Esophagus squamous epithelium (tissue), 5 donors: ENCODE measurements at places on chromosomes 13 and 19.

GRCh38 chr13:104553186-104553585 is 1487.0 kb upstream of the SLC10A2 start:
- no peak for DNase-seq

GRCh38 chr13:47503475-47503874 is 497.6 kb downstream of the SUCLA2 start:
- no peak for DNase-seq

DNA sequence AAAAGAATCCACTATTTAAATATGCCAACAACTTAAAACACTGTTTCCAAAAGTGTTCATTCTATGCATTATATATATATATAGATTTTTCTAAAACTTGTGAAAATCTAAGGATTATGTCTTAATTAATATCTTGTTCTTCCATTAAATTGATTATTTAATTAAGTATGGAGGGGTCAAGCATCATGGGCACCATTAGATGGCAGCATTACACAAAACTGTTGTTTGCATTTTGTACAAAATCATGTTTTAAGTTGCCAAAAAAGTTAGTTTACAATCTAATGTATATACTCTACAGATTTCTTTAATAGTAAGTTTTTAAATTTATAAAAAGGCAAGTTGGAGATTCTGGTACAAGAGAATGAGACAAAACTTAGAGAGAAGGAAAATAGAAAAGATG is 213.2 kb upstream of the EDNRB start:
- DNase-seq, result no peak

DNA sequence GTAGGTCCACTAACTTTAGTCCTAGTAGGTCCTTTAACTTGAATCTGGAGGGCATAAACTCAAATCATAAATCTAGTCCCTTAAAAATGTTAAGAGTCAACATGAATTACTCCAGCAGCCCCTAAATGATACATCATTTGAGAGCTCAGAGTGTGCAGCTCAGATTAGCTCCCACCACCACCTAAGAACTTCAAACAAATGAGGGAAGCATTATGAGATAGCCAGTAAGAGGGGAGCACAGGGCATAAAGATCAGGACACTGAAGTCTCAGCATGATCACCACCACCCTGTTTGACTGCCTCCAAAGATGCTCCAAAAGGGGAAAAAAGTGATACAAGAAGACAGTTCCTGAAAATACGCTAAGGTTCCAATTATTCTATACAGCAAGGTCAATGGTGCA is 5.7 kb downstream of the PROSER1 start:
- DNase-seq, result no peak

DNA sequence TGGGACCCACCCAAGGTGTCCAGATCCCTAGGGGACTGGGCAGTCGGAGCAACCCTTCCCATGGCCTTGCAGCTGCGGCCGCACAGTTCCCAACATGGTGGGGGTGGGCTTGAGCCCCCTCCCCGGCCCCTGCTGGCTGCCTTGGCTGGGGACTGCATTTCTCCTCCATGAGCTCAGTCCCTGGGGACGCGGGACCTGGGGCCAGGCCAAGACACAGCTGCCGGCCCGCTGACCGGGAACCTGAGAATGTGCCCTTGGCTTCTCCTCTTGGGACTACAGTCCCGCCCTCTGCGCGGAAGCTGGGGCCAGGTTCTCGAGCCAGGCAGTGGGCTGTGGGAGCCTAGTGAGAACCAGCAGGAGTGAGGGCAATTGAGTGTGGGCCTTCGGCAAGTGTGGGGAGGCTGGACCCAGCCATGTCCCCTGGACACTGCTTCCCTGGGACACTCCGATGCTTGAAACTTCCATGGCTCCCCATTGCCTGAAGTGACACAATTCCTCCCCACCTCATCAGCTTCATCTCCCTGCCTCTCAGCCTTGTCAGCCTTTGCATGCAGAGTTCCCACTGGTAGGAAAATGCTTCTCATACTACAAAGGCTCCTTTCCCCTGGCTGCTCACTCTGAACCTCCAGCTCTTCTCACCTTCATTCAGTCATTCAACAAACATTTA is 13.1 kb upstream of the NOTCH3 start:
- DNase-seq, result no peak

- no peak for DNase-seq
These were observed 63.3 kb downstream of the DHRS12 start for GRCh38 chr13:51740698-51741097.

- no peak for DNase-seq
These were observed 101.3 kb downstream of the B3GLCT start for GRCh38 chr13:31301119-31301518.

DNA sequence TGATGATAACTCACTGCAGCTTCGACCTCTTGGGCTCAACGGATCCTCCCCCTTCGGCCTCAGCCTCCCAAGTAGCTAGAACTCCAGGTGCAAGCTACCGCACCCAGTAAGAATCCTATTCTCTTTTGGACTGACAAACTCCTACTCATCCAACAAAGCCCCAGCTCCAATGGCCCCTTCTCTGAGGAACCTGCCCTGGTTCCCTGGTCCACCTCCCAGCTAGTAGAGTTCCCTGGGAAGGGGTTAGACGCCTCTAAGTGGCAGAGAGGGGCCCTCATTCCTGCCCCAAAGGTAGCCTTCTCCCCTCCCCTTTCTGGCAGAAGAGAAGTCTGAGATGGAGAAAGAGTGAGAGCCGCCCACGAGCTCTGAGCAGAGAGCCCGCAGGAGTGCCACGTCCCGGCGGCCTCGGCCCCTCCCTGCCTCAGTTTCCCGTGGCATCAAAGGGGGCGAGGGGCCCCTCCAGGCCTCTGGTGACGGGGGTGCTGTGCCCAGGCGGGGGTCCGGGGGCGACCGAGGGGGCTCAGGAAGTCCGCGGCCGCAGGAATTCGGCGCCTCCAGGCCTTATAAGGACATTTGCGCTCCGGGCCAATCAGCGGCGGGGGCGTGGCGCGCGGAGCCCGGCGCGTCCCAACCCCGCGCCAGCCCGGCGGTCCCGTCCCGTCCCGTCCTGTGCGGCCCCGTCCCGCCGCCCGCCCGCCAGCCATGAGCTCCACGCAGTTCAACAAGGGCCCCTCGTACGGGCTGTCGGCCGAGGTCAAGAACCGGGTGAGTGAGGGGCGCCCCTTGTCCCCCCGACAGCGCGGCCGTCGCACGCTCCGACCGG is at the start of gene CNN2:
Gene CNN2 (plus strand): TSS at position 649 of the 823 bp plus-strand sequence. CDS start 54 bp downstream, at position 703.
- no peak for DNase-seq
